ENCODE measurements at places on chromosomes 4 and X. TPM values are rescaled to one million over a fixed set of nuclear protein-coding genes. Genes with fewer than 3 reads are reported as not detected.

The PLRG1 gene
- 54.5 TPM for polyA plus RNA-seq

The ARHGEF38 gene
- not detected for polyA plus RNA-seq

The ZNF732 gene
- not detected for polyA plus RNA-seq

The ADH7 gene
- polyA plus RNA-seq = not detected

The SLITRK2 gene
- 50.3 TPM for polyA plus RNA-seq

The ADAMTS3 gene
- not detected for polyA plus RNA-seq

The PLXNB3 gene
- polyA plus RNA-seq = not detected

The ELF4 gene
- not detected for polyA plus RNA-seq

The MAGEA11 gene
- not detected for polyA plus RNA-seq

The SORCS2 gene
- 5.2 TPM for polyA plus RNA-seq

The SSX4 gene
- not detected for polyA plus RNA-seq

The FAM199X gene
- 27.3 TPM for polyA plus RNA-seq

The ITGB1BP2 gene
- not detected for polyA plus RNA-seq

The RS1 gene
- polyA plus RNA-seq = not detected

Data from Purkinje cell (primary cell).